Vein endothelial cell (primary cell): ENCODE measurements at places on chromosomes 7 and 10. TPM values are rescaled to one million over a fixed set of nuclear protein-coding genes. Genes with fewer than 3 reads are reported as not detected.

Gene OR2F1
- not detected in 2 replicates for total RNA-seq

Gene TMEM196
- total RNA-seq: not detected in 2 replicates

Gene ZNF248
- total RNA-seq: 5.4 and 6.5 TPM in 2 replicates

Gene SMURF1
- total RNA-seq: 28.9 and 33.3 TPM in 2 replicates

Gene TPST1
- 20.1 and 24.8 TPM in 2 replicates for total RNA-seq

Gene TRIM73
- total RNA-seq: 0.98 and 1.2 TPM in 2 replicates

Gene CYP2C8
- 0.33 TPM in 1 of 2 replicates, not detected in the other for total RNA-seq

Gene SLC18A3
- not detected in 2 replicates for total RNA-seq

Gene SLIT1
- total RNA-seq: under 0.01 TPM in 1 of 2 replicates, not detected in the other

Gene SKIDA1
- 0.67 and 0.98 TPM in 2 replicates for total RNA-seq

Gene INMT
- total RNA-seq: under 0.01 TPM in 1 of 2 replicates, not detected in the other
